H7 (cell line): ENCODE measurements at places on chromosomes 13 and 19. TPM values are rescaled to one million over a fixed set of nuclear protein-coding genes. Genes with fewer than 3 reads are reported as not detected.

The POU2F2 gene
- 0.90 and 2.4 TPM in 2 replicates for total RNA-seq

The ATP4A gene
- total RNA-seq: 0.21 TPM in 1 of 2 replicates, not detected in the other

The C19orf44 gene
- 3.6 and 4.7 TPM in 2 replicates for total RNA-seq

The MLLT1 gene
- total RNA-seq: 16.1 and 17.3 TPM in 2 replicates

The TMEM255B gene
- total RNA-seq: 0.70 and 2.7 TPM in 2 replicates

The ERICH6B gene
- total RNA-seq: not detected in 2 replicates

The SBSN gene
- not detected in 2 replicates for total RNA-seq

The CD22 gene
- total RNA-seq: 0.44 TPM in 1 of 2 replicates, not detected in the other

The FSD1 gene
- total RNA-seq: 29.8 and 34.1 TPM in 2 replicates

The DCT gene
- 0.04 TPM in 1 of 2 replicates, not detected in the other for total RNA-seq

The ZNF581 gene
- 64.7 and 67.0 TPM in 2 replicates for total RNA-seq
